NCI-H187 (cell line): ENCODE measurements at places on chromosomes 16 and 17.

GRCh38 chr17:17511293-17511741 lies 15.1 kb upstream of the RASD1 start:
- DNase-seq = no peak

DNA sequence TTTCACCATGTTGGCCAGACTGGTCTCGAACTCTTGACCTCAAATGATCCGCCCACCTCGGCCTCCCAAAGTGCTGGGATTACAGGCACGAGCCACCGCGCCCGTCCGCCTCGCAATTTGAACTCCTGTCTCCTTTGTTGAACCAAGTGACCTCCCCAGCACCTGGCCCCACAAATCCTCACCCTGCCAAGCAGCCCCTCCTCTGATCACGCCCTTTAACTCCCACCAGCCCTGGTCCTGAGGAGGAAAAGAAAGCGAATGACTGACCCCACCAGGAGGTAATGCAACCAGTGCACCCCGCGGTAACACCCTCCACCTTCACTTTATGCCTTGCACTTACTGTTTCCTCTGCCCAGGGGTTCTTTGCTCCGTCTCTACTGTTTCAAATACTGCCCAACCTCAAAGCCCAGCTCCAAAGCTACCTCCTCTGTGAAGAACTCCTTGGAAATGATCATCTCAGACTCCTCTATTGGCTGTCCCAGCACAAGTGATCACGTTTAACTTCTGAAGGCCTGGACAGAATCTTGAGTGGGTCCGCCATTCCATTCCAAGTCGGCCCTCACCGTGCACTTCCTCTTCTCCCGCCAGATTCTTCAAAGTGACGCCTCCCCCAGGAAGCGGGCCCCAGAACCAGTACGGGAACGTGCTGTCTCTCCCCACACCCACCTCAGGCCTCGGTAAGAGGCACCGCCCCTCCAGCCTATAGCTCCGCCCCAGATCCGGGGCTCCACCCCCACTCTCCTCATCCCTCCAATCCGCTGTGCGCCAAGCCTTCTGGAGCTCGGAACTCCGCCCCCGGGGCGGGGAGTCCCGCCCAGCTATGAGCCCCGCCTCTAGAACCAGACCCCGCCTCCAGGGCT lies 4.4 kb downstream of the CD19 start:
- peak; percentile 19 for DNase-seq

- DNase-seq = no peak
Measured at GRCh38 chr17:31508288-31509094, 117.0 kb downstream of the RAB11FIP4 start.

GRCh38 chr17:28974451-28974850 lies 23.1 kb upstream of the PHF12 start:
- no peak for DNase-seq

DNA sequence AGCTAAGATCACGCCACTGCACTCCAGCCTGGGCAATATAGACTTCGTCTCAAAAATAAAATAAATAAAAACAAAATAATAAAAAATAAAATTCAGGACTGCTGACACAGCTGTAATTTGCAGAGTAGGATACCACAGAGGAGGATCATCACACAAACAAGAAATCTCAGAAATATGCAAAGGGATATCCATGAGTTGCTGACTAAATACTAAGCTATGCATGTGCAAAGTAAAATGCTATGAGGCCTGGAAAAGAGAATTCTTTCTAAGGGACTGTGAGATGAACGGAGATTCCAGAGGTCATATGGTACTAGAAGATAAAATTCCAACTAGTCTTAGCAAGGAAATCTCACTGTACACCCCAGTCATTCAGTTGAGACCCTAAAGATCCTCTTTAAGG lies 74.8 kb downstream of the SLC39A11 start:
- no peak for DNase-seq

- no peak for DNase-seq
Measured at GRCh38 chr17:66712453-66712852, 122.5 kb upstream of the CACNG5 start.

DNA sequence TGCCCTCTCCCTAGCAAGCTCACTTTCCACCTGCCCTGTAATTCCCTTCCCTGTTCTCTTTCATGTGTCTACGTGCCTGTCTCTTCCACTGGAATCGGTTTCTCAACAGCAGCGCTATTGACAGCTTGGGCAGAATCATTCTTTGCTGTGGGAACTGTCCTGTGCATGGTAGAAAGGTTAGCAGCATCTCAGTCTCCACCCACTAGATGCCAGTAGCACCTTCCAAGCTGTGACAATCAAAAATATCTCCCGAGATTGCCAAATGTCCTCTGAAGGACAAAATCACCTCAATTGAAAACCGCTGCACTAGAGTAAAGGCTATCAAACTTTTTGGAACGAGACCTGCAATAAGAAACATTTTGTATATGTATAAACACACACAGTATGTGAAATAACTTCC lies 41.6 kb upstream of the KSR1 start:
- DNase-seq = no peak

GRCh38 chr17:68319410-68320162 lies 28.3 kb downstream of the ARSG start:
- no peak for DNase-seq

- no peak for DNase-seq
Measured at GRCh38 chr16:89349947-89350633, 132.6 kb downstream of the ZNF778 start.

GRCh38 chr16:50332599-50332998 lies 36.2 kb downstream of the BRD7 start:
- DNase-seq = no peak

GRCh38 chr17:79939094-79939435 lies 96.6 kb downstream of the TBC1D16 start:
- no peak for DNase-seq

GRCh38 chr16:10655415-10655977 lies 39.2 kb downstream of the TEKT5 start:
- no peak for DNase-seq

DNA sequence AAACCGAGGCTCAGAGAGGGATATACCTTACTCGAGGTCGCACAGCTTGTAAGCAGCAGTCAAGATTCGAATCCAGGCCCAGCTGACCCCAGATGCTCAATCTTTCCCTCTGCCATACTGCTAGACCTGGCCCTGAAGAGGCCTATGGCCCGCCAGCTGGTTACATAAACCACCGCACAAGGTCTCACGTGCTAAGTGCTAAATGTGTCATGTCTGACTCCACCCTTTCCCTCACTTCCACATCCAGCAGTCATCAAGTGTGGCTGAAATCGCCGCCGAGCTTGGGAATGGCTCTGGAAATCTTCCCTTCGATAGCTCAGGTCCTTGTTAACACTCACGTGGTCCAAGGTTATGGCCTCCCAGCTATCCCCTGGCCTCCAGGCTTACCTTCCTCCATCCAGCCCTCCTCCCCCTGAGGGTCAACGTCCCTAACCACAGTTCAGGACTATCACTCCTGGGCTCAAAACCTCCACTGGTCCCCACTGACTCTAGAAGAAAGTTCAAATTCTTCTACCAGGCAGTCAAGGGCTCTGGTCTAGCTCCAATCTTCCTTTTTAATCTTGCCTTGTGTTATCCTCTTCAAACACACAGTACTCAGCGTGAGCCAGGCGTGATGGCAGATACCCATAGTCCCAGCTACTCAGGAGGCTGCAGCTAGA lies 3.5 kb downstream of the ZBTB4 start:
- DNase-seq = no peak

GRCh38 chr17:39222866-39223834 lies 2.6 kb downstream of the STAC2 start:
- DNase-seq = no peak

GRCh38 chr17:60388742-60389141 lies 3.2 kb downstream of the USP32 start:
- DNase-seq = no peak
